GM12864 (cell line): ENCODE measurements at places on chromosomes 12 and 14.

GRCh38 chr12:6187948-6188793 is 12.0 kb upstream of the CD9 start:
- DNase-seq: no peak

DNA sequence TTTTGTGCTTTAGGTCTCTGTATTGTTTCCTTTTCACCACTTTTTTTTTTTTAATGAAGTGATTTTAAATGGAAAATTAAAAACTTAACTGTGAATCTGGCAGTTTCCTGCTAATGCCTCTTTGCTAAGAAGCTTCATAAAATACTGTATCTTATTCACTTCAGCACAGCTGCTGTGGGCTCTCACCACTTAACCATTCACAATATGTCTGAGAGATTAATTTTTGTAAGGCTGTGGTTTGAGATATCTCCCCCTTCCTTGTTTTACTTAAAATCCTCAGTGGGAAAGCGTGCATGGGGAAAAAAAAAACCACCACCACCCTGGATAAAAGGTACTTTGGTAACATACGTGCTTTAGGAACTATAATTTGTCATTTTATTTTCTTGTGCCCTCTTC is 115.9 kb downstream of the ETV6 start:
- DNase-seq: no peak

GRCh38 chr12:24701343-24701742 is 247.6 kb downstream of the BCAT1 start:
- DNase-seq: no peak

DNA sequence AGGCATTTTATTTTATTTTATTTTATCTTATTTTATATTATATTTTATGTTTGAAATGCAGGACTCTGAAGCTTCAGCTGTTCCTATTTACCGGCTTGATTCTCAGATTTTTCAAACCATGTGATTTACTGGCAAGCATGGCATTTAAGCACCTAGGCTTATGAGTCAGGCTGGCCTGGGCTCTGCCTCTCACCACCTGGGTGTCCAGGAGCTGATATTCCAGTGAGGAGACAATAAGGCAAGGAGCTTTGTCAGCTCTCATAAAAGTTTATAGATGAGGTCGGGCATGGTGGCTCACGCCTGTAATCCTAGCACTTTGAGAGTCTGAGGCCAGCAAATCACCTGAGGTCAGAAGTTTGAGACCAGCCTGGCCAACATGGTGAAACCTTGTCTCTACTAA is 2.1 kb downstream of the DAO start:
- no peak for DNase-seq

DNA sequence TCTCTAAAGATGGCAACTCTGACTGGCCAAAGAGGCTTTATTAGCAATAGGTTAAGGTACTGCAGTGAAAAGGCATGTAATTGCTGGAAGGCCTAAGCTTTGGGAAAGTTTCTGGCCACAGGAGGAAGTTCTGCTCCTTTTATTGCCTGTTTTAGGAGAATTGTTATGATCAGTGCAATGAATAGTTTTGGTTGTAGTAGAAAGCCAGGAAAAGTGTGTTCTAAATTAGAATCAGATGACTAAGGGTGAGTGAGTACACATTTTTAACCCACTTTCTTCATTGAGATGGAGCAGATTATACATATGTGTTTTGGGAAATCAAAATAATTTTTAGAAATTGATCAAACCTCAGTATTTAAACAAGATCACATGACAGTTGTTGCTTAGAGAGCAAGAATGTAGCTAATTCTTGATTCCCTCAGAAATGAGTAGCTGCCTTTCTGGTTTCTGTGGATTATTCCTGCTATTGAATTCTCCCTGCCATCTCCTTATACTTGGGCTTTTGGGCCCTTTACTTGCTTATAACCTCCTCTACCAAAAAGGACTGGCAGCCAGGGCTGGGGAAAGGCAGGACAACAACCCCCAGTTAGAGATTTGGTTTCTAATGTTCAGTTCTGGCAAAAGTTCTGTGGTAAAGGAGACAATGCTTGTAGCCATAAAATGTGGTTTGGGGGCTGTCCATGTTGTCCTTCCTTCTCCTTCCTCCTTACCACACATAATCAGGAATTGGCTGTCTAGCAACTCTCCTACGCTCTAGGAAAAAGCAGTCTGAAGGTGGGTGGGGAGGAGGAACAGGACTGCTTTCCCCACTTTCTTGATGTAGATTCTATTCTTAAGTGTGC is 217.1 kb downstream of the SLC38A4 start:
- DNase-seq: no peak
